ENCODE measurements at places on chromosomes 12 and 14.

DNA sequence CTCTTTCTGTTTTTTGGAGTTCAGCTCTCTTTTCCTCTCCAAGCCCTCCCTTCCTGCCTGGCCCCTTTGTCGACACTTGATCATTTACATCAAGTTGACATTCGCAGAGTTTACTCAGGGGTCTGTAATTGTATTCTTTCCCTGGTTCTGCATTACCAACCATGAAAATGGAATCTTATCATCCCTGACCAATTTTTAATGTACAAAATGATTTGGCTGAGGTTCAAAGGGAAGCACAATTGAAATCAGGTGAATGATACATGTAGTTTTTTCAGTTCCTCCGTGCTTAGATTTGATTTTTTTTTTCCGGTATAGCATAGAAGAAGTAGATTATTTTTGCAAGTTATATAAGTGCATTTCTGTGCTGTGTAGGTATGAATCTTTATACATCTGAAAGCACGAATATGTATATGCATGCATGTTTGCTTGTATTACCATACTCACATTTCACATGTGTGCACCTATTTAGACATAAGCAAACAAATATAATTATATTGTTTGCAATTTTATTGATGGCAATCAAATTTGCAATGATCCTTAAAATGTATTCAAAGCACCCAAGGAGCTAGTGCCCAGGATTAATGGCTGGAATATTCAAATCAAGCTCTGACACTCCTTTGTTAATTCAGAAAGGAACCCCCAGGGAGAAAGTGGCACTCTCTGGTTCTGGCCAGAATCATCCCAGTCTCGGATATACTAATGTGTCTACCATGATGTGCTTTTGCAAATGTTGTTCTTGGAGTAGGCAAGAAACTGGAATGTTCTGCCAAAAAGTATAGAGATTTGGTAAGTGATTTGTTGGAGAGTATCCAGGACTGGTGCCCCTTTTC is 189.3 kb downstream of the VRK1 start:
- DNase-seq = no peak

GRCh38 chr14:51805541-51805940 is 54.9 kb upstream of the GNG2 start:
- DNase-seq = no peak

- DNase-seq = no peak
Measured at GRCh38 chr12:7602277-7602676, 63.4 kb downstream of the APOBEC1 start.

- DNase-seq = no peak
Measured at GRCh38 chr12:49357103-49357678, 10.1 kb upstream of the SPATS2 start.

- no peak for DNase-seq
Measured at GRCh38 chr14:71062581-71063303, 155.5 kb downstream of the PCNX1 start.

DNA sequence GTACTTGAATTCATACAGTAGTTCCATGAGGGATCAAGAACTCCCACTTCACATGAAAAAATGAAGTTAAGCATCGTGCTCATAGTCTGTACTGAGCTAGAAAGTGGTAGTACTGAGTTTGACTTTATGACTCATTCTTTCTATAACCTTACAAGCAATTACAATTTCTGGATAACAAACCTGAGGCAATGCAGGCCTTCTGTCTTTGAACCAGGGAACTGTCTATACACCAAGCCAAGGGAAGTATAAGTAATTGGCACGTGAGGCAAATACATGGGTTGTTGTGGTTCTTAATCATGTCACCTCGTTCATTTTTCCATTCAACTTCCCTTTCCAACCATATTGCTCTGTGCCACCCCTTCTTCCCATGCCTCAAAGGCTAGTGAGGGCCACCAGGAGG is 16.8 kb downstream of the GNS start:
- DNase-seq = no peak

Measured in hypothalamus (tissue), 51 donors.